Esophagus mucosa (tissue), 1 donor: ENCODE measurements at places on chromosomes 12 and 14.
A peak's percentile ranks its signal among the peaks of the same experiment; 100 is the strongest.

GRCh38 chr12:24898606-24899005 lies 50.3 kb downstream of the BCAT1 start:
- no peak for ATAC-seq

DNA sequence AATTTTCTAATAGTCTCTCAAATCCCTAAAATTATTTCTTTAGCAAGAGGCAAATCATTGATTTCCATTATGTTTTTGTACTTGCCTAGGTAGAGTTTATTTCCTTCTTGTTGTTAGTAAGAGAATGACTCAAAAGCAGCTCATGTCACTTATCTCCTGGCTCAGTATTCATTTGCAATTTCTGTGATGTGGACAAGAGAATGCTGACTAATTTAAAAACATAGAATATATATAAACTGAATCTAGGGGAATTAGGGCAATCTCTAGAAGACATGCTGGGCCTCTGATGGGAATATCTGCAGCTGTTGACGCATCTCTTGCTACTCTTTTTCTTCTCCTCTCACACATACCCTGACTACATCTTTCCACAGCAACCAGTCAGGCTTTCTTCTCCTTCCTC lies 130.8 kb upstream of the PRKD1 start:
- no peak for ATAC-seq

- peak; percentile 76 for ATAC-seq
These were observed 18.2 kb upstream of the CEBPE start for GRCh38 chr14:23137192-23137812.

DNA sequence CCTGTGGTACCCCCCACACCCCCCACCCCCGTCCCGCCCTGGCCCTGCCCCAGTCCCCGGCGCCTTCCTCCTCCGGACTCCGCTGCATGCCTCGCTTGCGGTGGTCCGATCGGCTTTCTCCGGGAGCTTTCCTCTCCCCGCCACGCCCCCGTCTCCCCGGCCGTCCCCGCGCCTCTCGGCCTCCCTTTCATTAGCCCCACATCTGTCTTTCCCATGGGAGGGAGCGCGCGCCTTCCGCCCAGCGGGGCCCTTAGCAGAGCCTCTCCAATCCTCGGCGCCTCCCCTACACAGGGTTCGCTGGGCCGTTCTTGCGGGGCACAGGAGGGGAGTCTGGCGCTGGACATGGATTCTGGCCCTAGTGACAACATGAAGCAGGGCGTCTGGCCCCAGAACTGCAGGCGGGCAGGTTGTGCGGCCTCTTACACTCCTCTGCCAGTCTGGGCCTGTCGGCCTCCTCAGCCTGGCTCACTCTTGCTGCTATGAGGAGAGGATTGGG lies 1.5 kb upstream of the EFS start:
- peak; percentile 75 for ATAC-seq

- ATAC-seq = no peak
These were observed 310.1 kb downstream of the SYT1 start for GRCh38 chr12:79174626-79175025.

GRCh38 chr14:35295845-35296161 lies 3.6 kb downstream of the PSMA6 start:
- no peak for ATAC-seq

DNA sequence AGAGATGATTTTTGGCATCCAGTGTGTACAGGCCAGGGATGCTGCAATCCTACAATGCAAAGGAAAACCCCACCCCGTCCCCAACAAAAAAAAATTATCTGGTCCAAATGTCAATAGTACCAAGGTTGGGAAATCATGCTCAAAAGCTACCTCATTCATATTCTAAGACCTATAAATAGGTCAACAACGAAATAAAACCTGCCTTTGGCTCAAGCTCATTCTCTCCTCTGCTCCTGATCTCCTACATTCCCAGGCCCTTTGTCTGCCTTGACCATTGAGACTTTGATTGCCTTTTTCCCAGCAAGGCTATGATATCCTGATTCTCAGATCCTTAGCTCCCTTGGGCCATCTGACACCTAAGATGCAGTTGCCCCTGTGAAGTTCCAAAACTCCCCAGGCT lies 30.0 kb downstream of the ANKS1B start:
- ATAC-seq = no peak

DNA sequence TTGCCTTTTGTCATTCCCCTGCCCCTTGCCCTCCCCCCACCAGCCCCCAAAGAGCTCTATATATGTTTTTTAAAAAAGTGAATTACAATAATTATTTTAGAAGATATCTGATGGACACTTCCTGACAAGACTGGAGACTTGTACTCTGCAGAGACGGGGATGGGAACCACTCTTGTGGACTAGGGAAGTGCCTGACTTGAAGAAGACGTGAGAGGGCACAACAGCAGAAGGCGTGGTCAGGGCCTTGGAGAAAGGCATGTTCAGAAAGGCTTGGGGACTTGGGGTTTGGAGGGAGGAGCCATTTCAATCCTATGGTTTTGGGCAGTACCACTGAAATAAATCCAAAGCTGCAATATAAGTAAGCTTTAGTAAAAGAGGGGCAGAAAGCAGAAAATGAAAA lies 154.7 kb downstream of the APAF1 start:
- no peak for ATAC-seq

- ATAC-seq = peak; percentile 36
These were observed 8.8 kb upstream of the CEP170B start for GRCh38 chr14:104856157-104856868.

GRCh38 chr12:69096669-69097335 lies 142.6 kb upstream of the CPSF6 start:
- no peak for ATAC-seq

GRCh38 chr14:99744873-99745224 lies 48.4 kb upstream of the EML1 start:
- ATAC-seq = peak; percentile 28

- peak; percentile 90 for ATAC-seq
These were observed 277.9 kb downstream of the IPO8 start for GRCh38 chr12:30417697-30418231.

DNA sequence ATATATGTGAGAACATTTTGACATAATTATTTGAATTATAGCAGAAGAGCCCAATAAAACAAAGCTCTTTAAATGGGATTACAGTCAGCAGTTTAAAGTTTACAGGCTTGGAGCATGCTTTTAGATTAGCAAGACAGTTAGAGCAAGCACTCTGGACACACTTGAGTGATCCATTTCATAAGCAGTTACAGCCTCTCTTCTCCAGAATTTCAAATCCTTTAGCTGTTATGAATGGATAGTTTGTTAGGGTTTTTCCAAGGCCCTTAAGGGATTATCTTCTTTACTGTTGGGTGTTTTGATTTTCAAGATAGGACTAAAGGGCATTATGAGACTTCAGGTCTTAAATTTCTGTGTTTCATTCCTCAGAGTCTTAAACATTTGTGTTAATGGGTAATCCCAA lies 36.3 kb downstream of the BEST3 start:
- ATAC-seq = no peak

GRCh38 chr12:119158402-119158801 lies 20.3 kb upstream of the HSPB8 start:
- no peak for ATAC-seq

GRCh38 chr12:5567016-5567725 lies 135.3 kb downstream of the NTF3 start:
- no peak for ATAC-seq

- ATAC-seq = peak; percentile 39
These were observed 12.2 kb downstream of the KLC1 start for GRCh38 chr14:103641161-103641560.

- ATAC-seq = no peak
These were observed 186.2 kb upstream of the VASH1 start for GRCh38 chr14:76575108-76575507.

DNA sequence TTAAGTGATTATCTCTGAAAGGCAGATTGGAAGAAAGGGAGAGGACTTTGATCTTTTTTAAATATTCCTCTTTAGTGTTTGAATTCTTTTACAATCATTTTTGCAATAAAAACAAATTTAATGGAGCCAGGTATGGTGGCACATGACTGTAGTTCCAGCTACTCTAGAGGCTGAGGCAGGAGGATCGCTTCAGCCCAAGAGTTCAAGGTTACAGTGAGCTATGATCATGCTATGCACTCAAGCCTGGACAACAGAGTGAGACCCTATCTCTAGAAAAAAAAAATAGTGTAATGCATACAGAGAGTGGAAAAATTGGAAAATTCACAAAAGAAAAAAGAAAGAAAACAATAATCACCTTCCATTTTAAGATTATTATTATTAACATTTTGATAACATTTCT lies 15.2 kb upstream of the HECTD1 start:
- ATAC-seq = no peak

- no peak for ATAC-seq
These were observed 5.6 kb upstream of the GUCY2C start for GRCh38 chr12:14701809-14702568.

- ATAC-seq = no peak
These were observed 29.7 kb downstream of the SPATS2 start for GRCh38 chr12:49397000-49397399.

- ATAC-seq = no peak
These were observed 99.8 kb upstream of the DIO2 start for GRCh38 chr14:80310938-80311750.

DNA sequence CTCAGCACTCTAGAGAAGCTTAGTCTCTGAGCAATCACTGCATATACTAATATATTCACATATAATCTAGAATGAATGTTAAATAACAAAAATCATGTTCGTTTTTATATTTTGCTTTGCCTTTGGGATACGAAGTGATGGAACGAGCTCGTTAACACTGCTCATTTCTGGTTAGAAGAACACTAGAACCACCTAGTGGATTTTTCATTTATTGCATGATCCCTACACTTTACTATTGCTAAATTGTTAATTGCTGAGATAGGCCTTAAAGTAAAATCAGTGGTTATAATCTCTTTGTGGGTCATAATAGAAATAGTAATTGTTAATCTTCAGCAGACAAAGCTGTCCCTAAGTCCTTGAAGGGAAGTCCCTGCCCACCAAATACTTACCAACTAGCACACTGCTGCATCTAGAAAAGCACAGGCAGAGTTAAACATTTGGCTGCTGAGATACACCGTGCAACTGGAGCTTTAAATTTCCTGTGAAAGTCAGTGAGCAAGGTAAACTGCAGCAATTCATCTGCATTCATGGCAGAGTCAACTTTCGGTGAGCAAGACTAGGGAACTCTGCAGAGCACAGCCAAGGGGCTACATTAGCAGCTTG lies 353.7 kb downstream of the APAF1 start:
- peak; percentile 69 for ATAC-seq

GRCh38 chr12:89490922-89491321 lies 33.7 kb downstream of the GALNT4 start:
- ATAC-seq = no peak

- ATAC-seq = peak; percentile 14
These were observed 83.6 kb upstream of the USP44 start for GRCh38 chr12:95634622-95635621.

DNA sequence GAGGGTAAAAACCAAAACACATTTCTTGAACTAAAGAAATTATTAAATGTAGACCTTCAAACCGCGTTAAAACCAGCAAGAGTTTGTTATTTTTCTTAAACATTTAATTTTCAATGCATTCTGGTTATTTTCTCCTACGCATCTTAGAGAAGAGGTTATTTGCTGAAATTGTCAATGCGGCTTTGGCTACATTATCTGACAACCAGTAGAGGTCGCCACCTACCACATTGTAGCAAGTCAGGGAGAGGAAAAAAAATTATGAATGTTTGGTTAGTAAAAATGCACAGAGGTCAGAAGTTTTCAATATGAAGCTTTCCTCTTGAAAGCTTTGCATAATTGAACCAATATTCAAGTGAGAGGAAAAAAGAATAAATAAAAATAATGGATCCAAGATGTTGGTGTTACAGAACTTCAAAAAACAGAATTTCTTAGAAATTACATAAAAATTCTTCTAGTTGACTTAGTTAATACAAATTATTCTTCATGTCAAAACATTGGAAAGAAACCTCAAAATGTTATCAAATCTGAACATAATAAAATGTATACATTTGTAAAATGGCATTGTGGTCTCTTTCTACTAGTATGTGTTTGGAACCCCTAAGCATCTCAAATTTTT lies 159.4 kb upstream of the TMTC2 start:
- ATAC-seq = peak; percentile 49

DNA sequence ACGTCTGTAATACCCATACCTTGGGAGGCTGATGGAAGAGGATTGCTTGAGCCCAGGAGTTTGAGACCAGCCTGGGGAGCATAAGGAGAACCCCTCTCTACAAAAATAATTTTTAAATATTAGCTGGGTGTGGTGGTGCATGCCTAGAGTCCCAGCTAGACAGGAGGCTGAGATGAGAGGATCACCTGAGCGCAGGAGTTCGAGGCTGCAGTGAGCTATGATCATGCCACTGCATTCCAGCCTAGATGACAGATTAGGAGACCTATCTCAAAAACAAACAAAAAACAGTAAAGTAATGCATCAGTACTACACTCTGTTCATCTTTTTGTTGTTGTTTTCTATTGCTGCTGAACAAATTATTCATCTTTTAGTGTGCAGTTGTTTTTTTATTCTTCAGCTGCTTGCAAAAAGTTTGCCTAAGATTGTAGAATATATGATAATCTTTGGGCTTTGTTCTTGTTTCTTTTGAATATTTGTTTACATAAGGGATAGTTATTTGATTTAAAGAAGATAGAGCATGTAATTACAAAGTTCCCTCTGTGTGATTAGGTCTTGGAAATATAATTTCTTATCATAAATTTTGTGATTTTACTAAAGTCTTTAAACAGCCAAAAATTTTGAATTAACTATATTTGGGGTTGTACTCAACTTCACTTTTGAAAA lies 8.2 kb downstream of the ARHGAP5 start:
- no peak for ATAC-seq

- no peak for ATAC-seq
These were observed 3.8 kb downstream of the PDE6H start for GRCh38 chr12:14976658-14977057.

DNA sequence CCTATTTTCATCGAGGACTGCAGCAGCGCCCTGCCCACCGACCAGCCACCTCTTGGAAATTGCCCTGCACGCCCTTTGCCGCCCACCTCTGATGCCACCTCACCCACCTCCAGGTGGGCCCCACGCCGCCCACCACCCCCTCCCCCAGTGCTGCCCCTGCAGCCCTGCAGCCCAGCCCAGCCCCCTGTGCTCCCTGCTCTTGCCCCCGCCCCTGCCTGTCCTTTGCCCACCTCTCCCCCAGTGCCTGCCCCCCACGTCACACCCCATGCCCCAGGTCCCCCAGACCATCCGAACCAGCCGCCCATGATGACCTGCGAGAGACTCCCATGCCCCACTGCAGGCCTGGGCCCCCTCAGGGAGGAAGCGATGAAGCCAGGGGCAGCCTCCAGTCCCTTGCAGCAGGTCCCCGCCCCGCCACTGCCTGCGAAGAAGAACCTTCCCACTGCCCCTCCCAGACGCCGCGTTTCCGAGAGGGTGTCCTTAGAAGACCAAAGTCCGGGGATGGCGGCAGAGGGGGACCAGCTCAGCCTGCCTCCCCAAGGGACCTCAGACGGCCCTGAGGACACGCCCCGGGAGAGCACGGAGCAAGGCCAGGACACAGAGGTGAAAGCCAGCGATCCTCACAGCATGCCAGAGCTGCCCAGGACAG lies 96.5 kb downstream of the LGMN start:
- no peak for ATAC-seq
